ENCODE measurements at places on chromosomes 4 and X.
A peak's percentile ranks its signal among the peaks of the same experiment; 100 is the strongest.

DNA sequence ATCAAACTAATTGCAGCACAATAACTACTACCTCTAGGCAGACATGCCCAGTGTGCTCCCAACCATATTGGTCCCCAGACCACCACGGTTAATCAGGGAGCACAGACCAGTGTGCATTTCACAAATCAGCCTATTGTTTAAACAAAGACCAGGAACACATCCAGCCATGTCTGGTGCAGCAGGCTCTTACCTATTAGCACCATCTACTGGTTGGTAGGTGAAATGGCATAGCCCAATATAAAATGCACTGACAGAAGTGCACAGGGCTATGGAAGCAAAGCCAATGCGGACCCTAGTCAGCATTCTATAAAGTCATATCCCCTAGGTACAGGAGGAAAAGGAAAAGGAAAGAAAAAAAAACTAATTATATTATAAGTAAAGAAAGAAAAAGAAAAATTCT is 15.5 kb upstream of the CYLC1 start:
- DNase-seq = peak; percentile 39

DNA sequence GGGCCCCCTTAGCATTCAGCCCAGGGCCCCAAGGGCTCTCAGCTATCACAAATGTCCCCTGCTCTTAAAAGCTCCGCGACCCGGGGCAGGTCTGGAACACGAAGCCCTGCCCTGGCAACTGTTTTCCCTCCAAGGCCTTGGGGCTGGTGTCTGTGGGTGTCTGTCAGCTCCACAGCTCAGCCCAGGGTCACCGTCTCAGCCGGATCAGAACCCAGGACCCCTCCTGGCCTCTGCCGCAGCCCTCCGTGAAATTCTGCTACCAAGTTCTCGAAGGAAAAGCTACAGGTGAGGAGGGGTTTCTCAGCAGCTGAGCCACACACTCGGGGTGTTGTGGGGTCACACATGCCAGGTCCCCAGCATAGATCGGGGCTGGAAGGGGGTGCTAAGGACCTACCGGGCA is 61.2 kb downstream of the ACOX3 start:
- DNase-seq = no peak

GRCh38 chr4:25861280-25861950 is 1.4 kb downstream of the SEL1L3 start:
- no peak for DNase-seq

GRCh38 chrX:104172121-104172520 is 5.9 kb downstream of the FAM199X start:
- no peak for DNase-seq

DNA sequence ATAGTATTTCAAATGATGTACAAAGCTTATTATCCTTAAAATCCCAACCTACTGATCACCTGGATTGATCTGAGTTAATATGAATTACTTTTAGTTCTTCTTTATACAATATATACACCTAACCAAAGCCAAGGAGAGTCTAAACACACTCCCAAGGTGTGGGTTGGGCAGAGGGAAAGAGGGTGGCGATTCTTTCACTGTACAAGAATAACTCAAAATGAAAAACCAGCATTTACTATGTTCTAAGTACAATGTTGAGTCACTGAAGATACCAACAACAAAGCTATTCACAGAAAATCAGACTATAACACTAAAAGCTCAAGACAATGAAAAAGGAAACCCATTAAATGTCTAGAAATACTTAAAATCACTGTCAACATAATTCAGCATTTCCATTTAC is 46.6 kb downstream of the ANKRD17 start:
- no peak for DNase-seq

GRCh38 chrX:16985286-16985685 is 38.8 kb downstream of the REPS2 start:
- DNase-seq = no peak

- DNase-seq = no peak
These were observed at the start of gene KLF8 for GRCh38 chrX:56232221-56233082. KLF8 (plus strand) TSS chrX:56232356; CDS start chrX:56233335, 979 bp downstream.

GRCh38 chr4:177482367-177482766 is 40.1 kb upstream of the AGA start:
- no peak for DNase-seq

DNA sequence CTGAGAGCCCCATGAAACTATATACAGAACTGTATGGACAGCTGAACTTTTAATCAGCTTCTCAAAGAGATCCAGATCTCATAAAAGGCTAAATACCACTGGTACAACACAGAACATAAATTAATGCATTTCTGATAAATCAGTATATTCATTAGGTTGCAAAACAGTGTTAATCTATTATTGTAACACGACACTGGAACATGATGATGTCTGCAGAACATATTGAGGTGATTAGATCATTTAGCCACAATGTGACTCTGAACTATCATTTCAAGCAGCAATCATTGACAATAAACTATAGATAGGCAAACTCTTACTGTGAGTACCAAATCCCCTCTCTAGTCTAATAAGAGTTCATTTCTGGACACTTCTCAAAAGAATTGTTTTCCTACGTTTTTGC is 50.3 kb downstream of the GASK1B start:
- no peak for DNase-seq

DNA sequence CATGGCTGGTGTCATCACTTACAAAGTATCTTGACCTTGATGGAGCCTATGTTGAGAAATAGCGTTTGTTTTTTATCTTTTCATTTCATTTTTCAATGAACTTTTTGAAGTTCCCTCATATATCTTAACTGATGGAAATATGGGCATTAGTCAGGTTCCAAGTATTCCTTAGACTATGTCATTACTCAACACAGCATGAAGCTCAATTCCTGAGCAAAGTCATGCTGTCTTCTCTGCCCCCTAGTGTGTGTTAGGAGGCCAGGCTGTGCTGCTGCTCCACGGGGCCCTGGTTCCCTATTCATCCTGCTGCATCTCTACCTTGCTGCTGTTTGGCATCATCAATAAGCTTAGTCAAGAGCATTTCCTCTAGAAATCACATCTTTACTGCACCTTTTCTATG is 40.9 kb downstream of the GPR143 start:
- DNase-seq = no peak

DNA sequence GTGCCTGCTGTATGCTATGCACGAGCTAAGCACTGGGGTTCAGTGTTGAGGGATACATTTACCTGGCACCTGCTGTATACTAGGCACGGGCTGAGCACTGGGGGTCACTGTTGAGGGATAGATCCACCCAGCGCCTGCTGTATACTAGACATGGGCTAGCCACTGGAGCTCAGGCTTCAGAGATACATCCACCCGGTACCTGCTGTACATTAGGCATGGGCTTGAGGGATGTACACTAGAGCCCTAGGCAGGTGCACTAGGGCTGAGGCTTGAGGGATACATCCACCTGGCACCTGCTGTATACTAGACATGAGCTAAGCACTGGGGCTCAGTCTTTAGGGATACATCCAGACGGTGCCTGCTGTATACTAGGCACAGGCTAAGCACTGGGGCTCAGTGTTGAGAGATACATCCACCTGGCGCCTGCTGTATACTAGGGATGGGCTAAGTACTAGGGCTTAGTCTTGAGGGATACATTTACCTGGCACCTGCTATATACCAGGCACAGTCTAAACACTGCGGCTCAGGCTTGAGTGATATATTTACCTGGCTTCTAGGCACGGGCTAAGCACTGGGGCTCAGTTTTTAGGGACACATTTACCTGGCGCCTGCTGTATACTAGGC is 92.7 kb downstream of the ADRA2C start:
- DNase-seq = no peak

DNA sequence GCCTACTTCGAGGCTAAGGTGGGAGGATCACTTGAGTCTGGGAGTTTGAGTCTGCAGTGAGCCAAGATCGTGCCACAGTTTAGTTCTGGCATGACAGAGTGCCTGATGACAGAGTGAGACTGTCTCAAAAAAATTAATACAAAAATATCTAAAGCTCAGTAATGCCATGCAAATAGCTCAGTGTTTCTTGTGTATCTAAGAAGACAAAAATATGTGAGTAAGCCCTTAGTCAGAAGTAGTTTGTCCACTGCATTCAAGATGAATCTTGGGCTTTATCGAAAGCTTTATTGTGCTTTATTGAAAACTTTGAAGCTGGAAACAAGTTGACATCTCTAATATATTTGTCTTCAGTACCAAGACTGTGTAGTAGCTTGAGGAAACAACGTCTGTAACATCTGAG is 115.9 kb downstream of the GPAT3 start:
- DNase-seq = no peak

- no peak for DNase-seq
These were observed 11.9 kb upstream of the DCAF4L1 start for GRCh38 chr4:41969671-41970070.

GRCh38 chr4:60805500-60806313 is 394.4 kb upstream of the ADGRL3 start:
- DNase-seq = peak; percentile 14

DNA sequence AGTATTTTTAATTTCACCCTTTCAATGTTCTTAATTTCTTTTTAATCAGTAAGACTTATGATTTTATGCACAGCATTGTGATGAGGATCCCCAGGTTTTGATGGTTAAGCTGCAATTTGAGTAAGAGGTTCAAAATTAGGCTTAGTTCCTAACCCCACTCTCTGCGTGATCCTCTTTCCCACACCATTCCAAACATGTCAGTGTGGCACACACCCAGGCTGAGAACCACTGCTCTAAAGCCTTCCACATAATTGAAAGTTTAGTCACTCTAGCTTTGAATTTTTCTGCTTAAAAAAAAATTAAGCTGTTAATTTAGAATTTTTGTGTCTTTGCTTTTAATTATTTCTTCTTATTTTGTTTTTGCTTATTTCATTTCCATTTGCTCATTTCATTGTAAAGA is 68.8 kb upstream of the SLC7A11 start:
- no peak for DNase-seq

GRCh38 chrX:50036426-50036825 is 114.0 kb downstream of the CLCN5 start:
- no peak for DNase-seq

- no peak for DNase-seq
These were observed 35.2 kb downstream of the PWWP3B start for GRCh38 chrX:106203315-106203714.

DNA sequence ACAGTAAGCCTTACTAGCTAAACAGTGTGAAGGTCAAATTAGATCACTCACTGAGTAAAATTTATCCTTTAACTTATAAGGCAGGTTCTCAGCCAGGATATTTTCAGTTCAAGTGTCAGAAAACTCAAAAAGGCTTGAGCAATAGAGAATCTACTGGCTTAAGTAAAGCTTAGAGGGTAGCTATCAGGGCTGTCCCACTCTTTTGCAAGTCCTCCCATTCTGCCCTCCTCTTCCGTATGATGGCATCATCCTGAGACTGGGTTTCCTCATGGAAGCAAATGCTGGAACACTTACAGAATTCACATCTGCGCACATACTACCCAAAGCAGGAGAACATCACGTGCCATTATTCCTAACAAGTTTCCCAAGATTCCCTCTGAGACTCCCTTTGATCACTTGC is 55.0 kb downstream of the FBXL5 start:
- DNase-seq = no peak

GRCh38 chr4:150974750-150975149 is 40.3 kb downstream of the LRBA start:
- DNase-seq = no peak

- DNase-seq = no peak
These were observed 51.2 kb upstream of the LGI2 start for GRCh38 chr4:25081866-25082471.

DNA sequence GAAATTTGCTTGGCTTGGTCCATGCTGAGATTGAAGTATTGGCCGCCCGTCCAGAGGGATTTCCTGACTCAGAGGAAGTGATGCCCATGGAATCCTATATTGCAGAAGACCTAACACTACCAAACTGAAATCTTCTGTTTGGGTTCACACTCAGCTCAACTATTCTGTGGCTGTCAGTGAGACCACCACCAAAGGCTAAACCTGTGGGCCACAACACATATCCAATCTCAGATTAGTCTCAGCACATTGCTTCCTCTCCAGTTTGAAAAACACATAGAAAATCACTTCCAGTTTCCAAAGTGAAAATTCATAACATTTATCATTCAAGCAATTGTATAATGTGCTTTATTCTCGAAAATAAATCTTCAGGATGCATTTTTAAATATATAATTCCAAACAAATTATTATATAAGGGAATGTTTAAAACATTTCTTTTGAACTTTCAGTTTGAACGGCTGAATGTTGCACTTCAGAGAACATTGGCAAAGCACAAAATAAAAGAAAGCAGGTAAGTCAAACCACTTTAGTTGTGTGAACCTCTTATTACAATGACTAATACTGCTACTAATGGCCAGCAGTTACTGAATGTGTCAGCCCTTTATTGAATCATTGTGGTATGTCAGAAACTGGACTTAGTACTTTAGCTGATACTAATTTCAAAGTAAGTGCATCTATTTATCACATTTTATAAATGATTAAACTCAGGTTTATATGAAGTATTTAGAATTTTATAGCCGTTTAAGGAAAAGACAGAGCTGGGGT is 37.0 kb downstream of the GUCY1A1 start:
- no peak for DNase-seq

DNA sequence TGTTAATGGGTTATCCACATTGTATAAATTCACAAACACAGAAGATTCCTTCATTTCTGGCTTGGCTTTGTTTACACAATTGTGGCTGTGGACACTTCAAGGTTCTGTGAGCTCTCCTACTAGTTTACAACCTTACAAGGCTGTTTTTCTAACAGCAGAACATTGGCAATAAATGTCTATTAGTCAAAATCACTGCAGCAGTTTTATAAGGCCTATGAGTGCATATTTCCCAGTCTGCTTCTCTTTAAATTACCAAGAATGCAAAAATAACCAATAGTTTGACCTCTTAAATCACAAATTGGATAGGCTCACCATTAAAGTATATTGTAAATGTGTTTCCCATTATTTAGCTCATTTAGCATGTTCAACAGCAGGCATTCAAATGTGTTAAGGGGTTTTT is 239.2 kb downstream of the DKK2 start:
- no peak for DNase-seq

- peak; percentile 7 for DNase-seq
These were observed 1.2 kb upstream of the TAPT1 start for GRCh38 chr4:16227462-16227868.

DNA sequence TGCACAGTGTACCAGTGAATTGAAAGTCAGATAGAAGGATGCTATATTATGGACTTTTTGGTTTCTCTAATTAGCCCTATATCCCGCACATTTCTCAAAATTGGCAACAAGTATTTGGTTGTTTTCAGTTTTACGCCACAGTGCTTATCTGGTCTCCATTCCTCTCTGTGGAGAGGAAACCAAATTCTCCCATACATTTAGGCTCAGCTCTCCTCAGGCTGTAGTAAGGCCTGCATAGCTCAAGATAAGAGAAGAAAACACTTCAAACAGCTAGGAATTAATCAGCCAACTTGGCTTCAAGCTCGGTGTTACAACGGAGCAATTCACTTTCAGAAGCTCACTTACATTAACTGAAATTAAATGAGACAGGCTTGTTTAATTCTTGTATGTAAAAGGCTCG is 263.2 kb downstream of the PDHA2 start:
- no peak for DNase-seq

GRCh38 chr4:30543057-30543456 is 177.1 kb upstream of the PCDH7 start:
- DNase-seq = no peak

GRCh38 chr4:24477919-24478318 is 106.4 kb downstream of the DHX15 start:
- no peak for DNase-seq

GRCh38 chr4:89101256-89102161 is 9.8 kb upstream of the TIGD2 start:
- DNase-seq = no peak

- no peak for DNase-seq
These were observed 8.5 kb downstream of the HTT start for GRCh38 chr4:3082925-3083515.

- no peak for DNase-seq
These were observed 111.6 kb upstream of the NKX1-1 start for GRCh38 chr4:1517592-1518411.

Data from NCI-H526 treated with DMSO at 0.1 percent for 48 hours (cell line).